Activated CD8-positive, alpha-beta memory T cell treated with anti-CD3 and anti-CD28 coated beads for 24 hours (primary cell): ENCODE measurements at places on chromosomes 1 and 21.

DNA sequence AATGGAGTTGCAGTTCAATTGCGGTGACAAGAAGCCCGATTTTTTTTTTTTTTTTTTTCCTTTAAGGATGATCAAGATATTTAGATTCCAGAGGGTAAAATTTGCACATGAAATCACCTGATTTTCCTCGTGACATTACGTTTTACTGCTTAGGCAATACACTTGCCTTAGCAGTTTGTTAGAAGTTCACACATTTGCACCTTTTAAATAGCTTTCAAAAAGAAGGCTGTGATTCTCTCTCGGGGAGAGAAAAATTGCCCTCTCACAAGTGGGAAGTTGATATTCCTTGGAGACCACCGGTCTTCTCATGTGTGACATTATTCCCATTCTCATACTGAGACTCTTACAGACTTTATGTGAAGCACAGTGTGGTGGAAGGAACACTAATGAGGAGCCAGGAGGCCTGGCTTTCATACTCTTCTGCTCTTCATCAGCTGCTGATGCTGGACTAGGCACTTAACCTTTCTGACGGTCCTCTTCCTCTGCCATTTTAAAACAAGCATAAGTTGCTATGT lies 69.8 kb upstream of the HSPA13 start:
- DNase-seq = no peak

DNA sequence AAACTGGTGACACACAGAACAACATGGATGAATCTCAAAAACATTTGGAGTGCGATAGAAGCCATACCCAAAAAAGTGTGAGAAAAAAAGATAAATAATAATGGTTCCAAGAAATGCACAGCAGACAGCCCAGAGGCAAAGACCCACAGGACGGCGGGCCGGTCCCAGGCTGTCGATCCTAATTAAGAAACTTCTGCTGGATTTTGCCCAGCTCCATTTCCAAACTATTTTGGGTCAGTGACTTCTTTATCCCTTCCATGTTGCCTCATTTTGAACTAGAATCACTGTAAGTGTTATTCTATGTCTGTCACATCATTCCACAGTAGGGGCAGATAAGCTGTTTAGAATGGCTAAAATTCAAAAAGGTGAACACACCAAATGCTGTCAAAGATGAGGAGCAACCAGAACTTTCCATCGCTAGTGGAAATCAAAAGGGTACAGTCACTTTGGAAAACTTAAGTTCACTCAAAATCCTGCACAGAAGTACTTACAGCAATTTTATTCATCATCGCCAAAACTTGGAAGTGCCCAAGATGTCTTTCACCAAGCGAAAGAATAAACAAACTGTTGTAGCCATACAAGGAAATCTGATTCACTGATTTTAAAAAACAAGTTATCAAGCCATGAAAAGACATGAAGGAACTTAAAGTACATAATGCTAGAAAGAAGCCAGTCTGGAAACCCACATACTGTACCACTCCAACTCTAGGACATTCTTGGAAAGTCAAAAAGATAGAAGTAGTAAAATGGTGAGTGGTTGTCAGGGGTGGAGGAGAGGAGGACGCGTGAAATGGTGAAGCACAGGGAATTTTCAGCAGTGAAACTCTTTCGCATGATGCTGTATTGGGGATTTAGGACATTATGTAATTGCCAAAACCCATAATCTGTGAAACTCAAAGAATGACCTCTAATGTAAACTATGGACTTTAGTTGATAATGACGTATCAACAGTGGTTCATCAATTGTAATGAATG lies 7.5 kb downstream of the NBPF1 start:
- no peak for DNase-seq

DNA sequence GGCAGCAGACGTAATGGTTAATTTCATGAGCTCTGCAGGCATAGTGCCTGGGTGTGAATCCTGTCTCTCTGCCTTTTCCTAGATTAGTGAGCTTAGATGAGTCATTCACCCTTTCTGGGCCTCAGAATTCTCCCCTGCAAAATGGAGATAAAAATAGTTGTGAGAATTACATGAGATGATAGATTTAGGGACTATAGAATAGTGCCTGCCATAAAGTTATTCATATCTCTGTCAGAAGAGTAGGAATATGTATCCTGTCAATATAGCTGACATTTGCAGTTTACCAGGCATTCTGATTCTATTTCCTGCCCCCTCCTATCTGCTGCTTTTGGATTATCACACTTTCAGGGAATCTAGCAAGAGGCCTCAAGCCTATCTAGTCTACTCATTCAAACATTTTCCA lies 112.0 kb downstream of the PDE4B start:
- no peak for DNase-seq

- DNase-seq = no peak
Observed at GRCh38 chr1:14180738-14181137, 417.7 kb upstream of the KAZN start.

GRCh38 chr21:38599381-38599975 lies 101.2 kb upstream of the ERG start:
- DNase-seq = no peak

DNA sequence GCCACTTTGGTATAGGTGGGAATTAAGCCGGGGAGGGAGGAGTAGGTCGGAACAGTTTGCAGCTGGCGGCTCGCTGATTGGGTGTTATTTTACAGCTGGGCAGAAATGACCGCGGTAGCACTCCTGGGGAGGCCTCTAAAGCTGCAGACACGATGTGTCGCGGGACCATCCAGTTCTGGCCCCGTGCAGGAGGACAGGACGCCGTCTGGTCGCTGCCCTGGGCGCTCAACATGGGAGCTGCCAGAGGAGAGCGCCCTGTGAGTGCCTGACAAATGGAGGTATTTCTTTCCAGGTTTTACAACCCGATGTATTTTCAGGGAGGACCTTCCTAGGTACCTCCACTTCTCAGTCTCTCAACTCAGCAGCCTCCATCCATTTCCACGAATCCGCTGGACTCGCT lies 46.2 kb downstream of the CDC7 start:
- no peak for DNase-seq
